Naive thymus-derived CD8-positive, alpha-beta T cell (primary cell): ENCODE measurements at places on chromosomes 7 and 10. TPM values are rescaled to one million over a fixed set of nuclear protein-coding genes. Genes with fewer than 3 reads are reported as not detected.

- no peaks in the 10 kb centered on the region for H3K36me3 ChIP-seq
- peaks cover 6% of the 10 kb centered on the region for H3K4me1 ChIP-seq
- peaks cover 43% of the 10 kb centered on the region for H3K27me3 ChIP-seq
- no peak overlapping the region for H3K27ac ChIP-seq
- H3K4me3 ChIP-seq, result no peak overlapping the region
These were observed 26.8 kb downstream of the EN2 start for GRCh38 chr7:155484483-155485399.

OR9A2 gene
- total RNA-seq, result not detected

GRCh38 chr10:106866244-106866845, 298.2 kb downstream of the SORCS1 start:
- H3K4me1 ChIP-seq, result no peaks in the 10 kb centered on the region
- DNase-seq, result no peak
- H3K4me3 ChIP-seq, result no peak overlapping the region
- H3K27me3 ChIP-seq, result no peaks in the 10 kb centered on the region

FGFR2 gene
- total RNA-seq, result not detected

GRCh38 chr7:158068853-158069252, 518.8 kb downstream of the PTPRN2 start:
- H3K4me1 ChIP-seq, result peaks cover 2% of the 10 kb centered on the region
- DNase-seq, result no peak
- H3K4me3 ChIP-seq, result no peak overlapping the region
- H3K27me3 ChIP-seq, result no peaks in the 10 kb centered on the region
- H3K27ac ChIP-seq, result no peak overlapping the region

DNA sequence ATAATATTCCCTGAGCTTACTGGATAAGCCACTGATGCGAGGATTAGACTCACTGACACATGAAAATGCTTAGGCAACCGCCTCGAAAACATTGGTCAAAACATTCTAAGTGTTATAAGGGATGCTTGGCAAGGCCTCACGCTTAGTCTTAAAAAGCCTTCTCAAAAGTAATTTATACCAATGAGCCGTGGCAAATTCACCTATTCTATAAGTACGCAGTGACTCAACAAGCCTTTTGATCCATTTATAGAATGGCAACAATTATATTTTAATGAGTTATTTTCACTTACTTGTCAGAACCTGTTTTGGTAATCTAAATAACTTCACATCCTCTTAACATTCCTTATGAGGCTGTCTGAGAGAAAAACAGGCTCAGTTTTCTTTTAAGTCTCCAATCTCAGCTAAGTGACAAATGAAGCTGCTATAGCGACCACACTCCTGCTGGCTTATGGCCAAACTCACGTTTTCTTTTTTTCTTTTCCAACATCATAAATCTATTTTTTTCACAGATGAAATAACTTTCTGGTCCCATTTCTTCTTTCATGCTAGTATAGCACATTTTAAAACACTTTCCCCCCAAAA, 121.2 kb upstream of the AFAP1L2 start:
- peaks cover 3% of the 10 kb centered on the region for H3K36me3 ChIP-seq
- H3K27me3 ChIP-seq, result no peaks in the 10 kb centered on the region
- peak overlapping the region; percentile 98 for H3K27ac ChIP-seq
- peaks cover 70% of the 10 kb centered on the region for H3K4me1 ChIP-seq
- peak; percentile 81 for DNase-seq
- H3K4me3 ChIP-seq, result peak overlapping the region; percentile 97

ACTR3C gene
- 9.8 TPM for total RNA-seq

CFAP70 gene
- 6.7 TPM for total RNA-seq

GRCh38 chr10:127945341-127945758, 38.4 kb downstream of the PTPRE start:
- no peak overlapping the region for H3K4me3 ChIP-seq
- no peak overlapping the region for H3K27ac ChIP-seq
- DNase-seq, result no peak
- peaks cover under 1% of the 10 kb centered on the region for H3K27me3 ChIP-seq
- H3K4me1 ChIP-seq, result peaks cover 24% of the 10 kb centered on the region
- no peaks in the 10 kb centered on the region for H3K36me3 ChIP-seq

ADRB1 gene
- not detected for total RNA-seq

GRCh38 chr7:51369746-51370145, 53.1 kb upstream of the COBL start:
- no peaks in the 10 kb centered on the region for H3K36me3 ChIP-seq
- no peak overlapping the region for H3K4me3 ChIP-seq
- no peaks in the 10 kb centered on the region for H3K27me3 ChIP-seq
- no peak for DNase-seq
- H3K27ac ChIP-seq, result no peak overlapping the region

DNA sequence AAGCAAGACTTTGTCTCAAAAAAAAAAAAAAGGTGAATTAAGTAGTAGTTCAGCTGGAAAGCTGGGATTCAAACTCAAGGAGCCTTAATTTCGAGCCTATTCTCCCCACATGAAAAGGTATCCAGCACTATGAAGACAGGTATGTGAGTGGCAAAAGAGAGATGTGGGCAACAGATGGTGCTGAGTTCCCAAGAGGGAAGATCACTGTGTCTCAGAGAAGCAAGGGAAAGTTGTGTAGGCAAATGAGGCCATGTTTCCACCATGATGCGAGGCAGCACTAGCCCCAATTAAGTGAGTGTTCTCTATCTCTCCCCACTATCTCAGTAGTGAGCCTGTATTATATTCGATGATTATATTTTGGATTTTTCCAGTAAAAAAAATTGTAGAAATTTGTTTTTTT, 19.8 kb upstream of the ST7 start:
- DNase-seq, result no peak
- peaks cover 23% of the 10 kb centered on the region for H3K27me3 ChIP-seq
- H3K4me1 ChIP-seq, result no peaks in the 10 kb centered on the region
- H3K4me3 ChIP-seq, result no peak overlapping the region

DNA sequence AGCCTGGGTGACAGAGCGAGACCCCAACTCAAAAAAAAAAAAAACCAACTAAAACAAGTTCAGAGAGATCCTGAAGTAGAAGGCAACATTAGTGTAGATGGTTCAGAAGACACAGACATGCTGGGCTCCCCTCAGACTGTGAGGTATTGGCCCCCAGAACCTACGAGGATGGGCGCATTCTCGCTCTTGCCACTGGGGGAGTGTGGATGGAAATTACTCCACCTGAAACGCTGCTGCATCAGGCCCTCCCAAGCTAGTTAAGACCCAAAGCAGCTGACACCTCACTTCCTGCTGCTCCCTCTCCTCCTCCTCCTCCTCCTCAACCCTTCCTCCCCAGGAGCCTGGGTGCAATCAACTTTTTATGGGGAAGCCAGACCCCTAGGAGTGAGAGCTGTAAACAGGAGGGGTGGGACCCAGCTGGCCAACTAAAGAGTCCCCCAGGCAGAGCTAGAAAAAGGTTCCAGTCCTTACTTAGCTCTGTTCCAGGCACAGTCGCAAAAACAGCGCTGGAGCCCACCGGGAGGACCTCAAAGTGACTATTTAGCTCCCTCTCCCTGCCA, 7.4 kb downstream of the SH3PXD2A start:
- H3K27ac ChIP-seq, result no peak overlapping the region
- DNase-seq, result no peak
- peaks cover 16% of the 10 kb centered on the region for H3K4me1 ChIP-seq

FEZF1 gene
- total RNA-seq, result not detected

FRMPD2 gene
- not detected for total RNA-seq

- no peaks in the 10 kb centered on the region for H3K27me3 ChIP-seq
- H3K36me3 ChIP-seq, result peaks cover 24% of the 10 kb centered on the region
- no peak overlapping the region for H3K4me3 ChIP-seq
- H3K4me1 ChIP-seq, result peaks cover 5% of the 10 kb centered on the region
These were observed 33.4 kb downstream of the PTPN12 start for GRCh38 chr7:77570330-77571011.

GRCh38 chr7:50229964-50230363, 74.6 kb upstream of the IKZF1 start:
- H3K4me1 ChIP-seq, result peaks cover 20% of the 10 kb centered on the region
- no peaks in the 10 kb centered on the region for H3K36me3 ChIP-seq
- no peaks in the 10 kb centered on the region for H3K27me3 ChIP-seq
- DNase-seq, result no peak

- H3K27me3 ChIP-seq, result no peaks in the 10 kb centered on the region
- peaks cover 9% of the 10 kb centered on the region for H3K4me1 ChIP-seq
- H3K27ac ChIP-seq, result no peak overlapping the region
- no peaks in the 10 kb centered on the region for H3K36me3 ChIP-seq
- H3K4me3 ChIP-seq, result no peak overlapping the region
These were observed 63.6 kb upstream of the IFRD1 start for GRCh38 chr7:112386619-112387018.

ELOVL3 gene
- total RNA-seq, result not detected

GRCh38 chr7:27912751-27913150, 172.8 kb downstream of the TAX1BP1 start:
- no peaks in the 10 kb centered on the region for H3K36me3 ChIP-seq
- no peak overlapping the region for H3K4me3 ChIP-seq
- no peak overlapping the region for H3K27ac ChIP-seq
- no peaks in the 10 kb centered on the region for H3K27me3 ChIP-seq

- H3K36me3 ChIP-seq, result peaks cover 6% of the 10 kb centered on the region
- peaks cover 4% of the 10 kb centered on the region for H3K27me3 ChIP-seq
- peaks cover 2% of the 10 kb centered on the region for H3K4me1 ChIP-seq
- H3K27ac ChIP-seq, result no peak overlapping the region
These were observed 370.0 kb upstream of the AUTS2 start for GRCh38 chr7:69228212-69228811.

CTBP2 gene
- 0.33 TPM for total RNA-seq

GRCh38 chr10:803041-803741, 113.7 kb upstream of the DIP2C start:
- H3K27me3 ChIP-seq, result no peaks in the 10 kb centered on the region
- H3K36me3 ChIP-seq, result peaks cover 13% of the 10 kb centered on the region
- no peak overlapping the region for H3K27ac ChIP-seq
- H3K4me3 ChIP-seq, result no peak overlapping the region

- H3K36me3 ChIP-seq, result no peaks in the 10 kb centered on the region
- peaks cover 71% of the 10 kb centered on the region for H3K27me3 ChIP-seq
- peaks cover 3% of the 10 kb centered on the region for H3K4me1 ChIP-seq
- no peak overlapping the region for H3K4me3 ChIP-seq
- DNase-seq, result no peak
- no peak overlapping the region for H3K27ac ChIP-seq
These were observed 1.5 kb downstream of the MET start for GRCh38 chr7:116673457-116673865.

DNA sequence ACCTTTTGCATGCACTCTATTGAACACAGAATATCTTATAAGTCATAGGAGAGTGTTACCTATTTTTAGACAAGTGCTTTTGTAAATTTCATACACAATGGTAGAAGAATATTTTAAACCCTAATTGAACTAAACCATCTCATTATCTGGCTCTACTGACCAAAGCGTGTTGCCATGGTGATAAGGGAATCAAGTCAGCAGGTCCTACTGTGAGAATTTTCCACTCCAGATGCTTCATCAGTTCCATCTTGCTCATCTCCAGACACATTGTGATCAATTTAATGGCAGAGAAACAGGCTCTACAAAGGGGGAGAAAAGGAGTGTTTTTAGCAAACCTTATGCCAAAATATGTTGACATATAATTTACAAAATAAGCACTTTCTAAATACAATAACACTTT, 621.9 kb upstream of the GHITM start:
- no peak overlapping the region for H3K4me3 ChIP-seq
- H3K27ac ChIP-seq, result no peak overlapping the region
- H3K4me1 ChIP-seq, result no peaks in the 10 kb centered on the region
- H3K36me3 ChIP-seq, result no peaks in the 10 kb centered on the region
- DNase-seq, result no peak
- no peaks in the 10 kb centered on the region for H3K27me3 ChIP-seq

UPK3B gene
- total RNA-seq, result 7.3 TPM

GRCh38 chr10:103480521-103480920, 1.5 kb upstream of the CALHM3 start:
- DNase-seq, result no peak
- no peak overlapping the region for H3K27ac ChIP-seq
- H3K4me1 ChIP-seq, result peaks cover 8% of the 10 kb centered on the region
- H3K36me3 ChIP-seq, result no peaks in the 10 kb centered on the region

DNA sequence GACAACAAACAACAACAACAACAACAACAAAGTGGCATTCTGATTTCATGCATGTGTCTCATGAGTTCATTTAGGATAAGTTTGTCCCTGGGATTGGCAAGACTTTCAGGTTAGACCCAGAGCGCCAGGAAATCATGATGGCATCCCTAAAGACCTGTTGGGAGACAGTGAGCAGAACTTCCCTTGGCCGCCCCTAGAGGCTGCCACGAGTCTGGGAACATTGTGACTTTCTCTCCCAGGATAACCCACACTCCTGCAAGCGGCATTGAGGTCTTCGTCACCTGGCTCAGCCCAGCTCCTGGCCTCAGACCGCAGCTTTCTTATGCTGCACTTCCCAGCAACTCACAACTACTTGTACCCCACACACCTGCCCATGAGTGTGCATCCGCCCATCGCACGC, 80.5 kb upstream of the RNF32 start:
- peaks cover 7% of the 10 kb centered on the region for H3K27me3 ChIP-seq
- peaks cover 9% of the 10 kb centered on the region for H3K36me3 ChIP-seq
- H3K4me1 ChIP-seq, result no peaks in the 10 kb centered on the region
- no peak overlapping the region for H3K4me3 ChIP-seq
- no peak for DNase-seq

DNA sequence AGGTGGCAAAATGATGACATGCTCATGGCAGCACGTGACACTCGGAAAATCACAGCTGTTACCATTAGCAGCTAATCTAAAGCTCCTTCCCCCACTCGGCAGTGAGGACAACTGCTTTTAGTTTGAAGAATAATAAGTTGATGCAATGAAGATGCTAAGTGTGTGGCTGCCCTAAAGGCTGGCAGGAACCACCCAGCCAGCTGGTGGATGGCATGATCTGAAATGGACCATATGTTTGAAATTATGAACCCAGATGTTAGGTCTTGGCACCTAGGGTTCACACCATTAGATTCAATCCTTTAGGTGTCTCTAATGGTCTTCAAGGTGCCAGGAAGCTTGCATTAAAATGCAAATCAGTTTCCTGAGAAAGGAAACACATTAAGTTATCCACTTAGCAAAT, 230.1 kb downstream of the WDR11 start:
- no peaks in the 10 kb centered on the region for H3K36me3 ChIP-seq
- peaks cover 2% of the 10 kb centered on the region for H3K27me3 ChIP-seq
- no peak overlapping the region for H3K4me3 ChIP-seq
- H3K4me1 ChIP-seq, result no peaks in the 10 kb centered on the region
- no peak overlapping the region for H3K27ac ChIP-seq

DNA sequence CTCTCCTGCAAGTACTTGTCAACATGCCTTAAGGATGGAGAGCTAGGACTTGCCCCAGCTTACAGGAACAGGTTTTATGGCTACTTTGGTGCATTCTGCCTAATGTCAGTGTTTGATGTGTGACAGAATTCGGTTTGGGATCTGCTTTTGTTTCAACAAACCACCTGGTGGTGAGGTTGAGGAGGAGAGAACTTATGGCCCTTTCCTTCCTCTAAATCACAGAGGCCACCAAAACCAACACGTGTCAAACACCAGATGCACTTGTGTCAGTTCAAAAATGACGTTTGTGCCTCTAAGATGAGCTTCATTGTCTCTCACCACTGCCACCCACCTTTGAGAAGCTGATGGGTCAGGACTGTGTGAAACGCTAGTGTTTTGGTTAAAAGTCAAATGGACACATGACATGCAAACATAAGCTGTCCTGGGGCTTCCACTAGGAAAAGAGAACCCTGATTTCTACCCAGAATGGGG, 83.9 kb downstream of the OSBPL3 start:
- H3K36me3 ChIP-seq, result peaks cover 10% of the 10 kb centered on the region
- H3K27ac ChIP-seq, result peak overlapping the region; percentile 37
- H3K27me3 ChIP-seq, result no peaks in the 10 kb centered on the region
- DNase-seq, result no peak

GRCh38 chr10:68705548-68705947, 15.5 kb upstream of the CCAR1 start:
- no peak overlapping the region for H3K4me3 ChIP-seq
- H3K4me1 ChIP-seq, result no peaks in the 10 kb centered on the region
- DNase-seq, result no peak
- H3K36me3 ChIP-seq, result no peaks in the 10 kb centered on the region

SORCS3 gene
- total RNA-seq, result not detected

- no peak overlapping the region for H3K27ac ChIP-seq
- no peaks in the 10 kb centered on the region for H3K4me1 ChIP-seq
- DNase-seq, result no peak
- no peaks in the 10 kb centered on the region for H3K27me3 ChIP-seq
- H3K4me3 ChIP-seq, result no peak overlapping the region
These were observed 525.6 kb upstream of the ADARB2 start for GRCh38 chr10:2262878-2263277.
